HCT116 (cell line): ENCODE measurements at places on chromosomes 3 and 15.

GRCh38 chr3:100448079-100448478, 44.3 kb upstream of the TMEM45A start:
- DNase-seq = no peak

DNA sequence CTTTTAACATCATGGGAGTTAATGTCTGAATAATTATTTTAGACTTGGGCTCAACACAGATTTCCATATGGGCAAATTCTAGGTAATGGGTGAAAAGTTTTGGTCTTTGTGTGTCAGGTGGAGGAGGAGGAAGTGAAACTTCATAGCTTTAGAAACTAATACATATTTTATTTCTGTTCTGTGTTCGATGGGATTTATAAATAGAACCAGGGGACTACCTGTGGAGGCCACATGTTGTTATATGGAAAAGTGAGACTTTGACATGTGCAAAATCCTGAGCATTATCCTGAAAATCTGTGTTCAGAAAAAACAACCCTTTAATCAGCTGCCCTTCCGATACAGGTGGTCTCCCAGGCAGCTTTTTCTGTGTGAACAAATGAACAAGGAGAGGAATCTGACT, 209.5 kb downstream of the SOX2 start:
- no peak for DNase-seq

GRCh38 chr15:65426216-65426853, 3.6 kb upstream of the IGDCC4 start:
- no peak for DNase-seq

- no peak for DNase-seq
These were observed 30.6 kb downstream of the CYP19A1 start for GRCh38 chr15:51307811-51308210.

- DNase-seq = no peak
These were observed 706 bp downstream of the CAV3 start for GRCh38 chr3:8734137-8734878.

GRCh38 chr3:87771337-87772192, 287.2 kb downstream of the CGGBP1 start:
- DNase-seq = peak; percentile 13

DNA sequence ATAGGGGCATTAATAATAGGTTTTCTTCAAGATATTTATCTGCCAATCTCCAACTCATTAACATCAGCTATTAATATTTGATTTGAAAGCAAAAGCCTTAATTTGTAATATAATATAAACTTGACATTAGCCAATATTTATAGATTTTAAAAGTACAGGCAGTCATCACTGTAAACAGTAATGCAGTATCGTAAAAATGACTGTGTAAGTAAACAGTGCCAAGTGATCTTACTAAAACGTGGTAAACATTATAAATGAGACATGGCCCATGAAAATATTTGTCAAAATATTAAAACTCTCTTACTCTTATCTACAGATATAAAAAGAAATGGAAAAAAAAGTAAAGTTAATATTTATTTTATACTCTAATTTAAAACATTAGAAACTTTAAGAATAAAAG, 101.6 kb upstream of the EPHA6 start:
- DNase-seq = no peak

DNA sequence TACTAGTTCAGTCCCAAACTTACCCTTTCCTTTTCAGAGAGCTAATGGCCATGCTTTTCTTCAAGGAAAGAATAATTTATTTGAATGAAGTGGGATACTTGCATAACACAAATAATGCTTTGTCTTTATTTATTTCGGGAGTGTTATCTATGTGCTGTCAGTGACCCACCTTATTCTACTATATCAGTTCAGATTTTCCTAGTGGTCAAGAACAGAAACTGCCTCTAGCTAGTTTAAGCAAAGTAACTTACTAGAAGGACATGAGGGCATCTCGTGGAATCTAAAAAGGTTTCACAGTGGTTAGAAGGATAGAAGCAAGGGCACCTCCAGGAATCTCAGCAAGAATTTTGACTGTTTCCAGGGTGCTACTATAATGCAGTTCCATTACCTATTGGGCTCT, 3.8 kb upstream of the TIMMDC1 start:
- no peak for DNase-seq

DNA sequence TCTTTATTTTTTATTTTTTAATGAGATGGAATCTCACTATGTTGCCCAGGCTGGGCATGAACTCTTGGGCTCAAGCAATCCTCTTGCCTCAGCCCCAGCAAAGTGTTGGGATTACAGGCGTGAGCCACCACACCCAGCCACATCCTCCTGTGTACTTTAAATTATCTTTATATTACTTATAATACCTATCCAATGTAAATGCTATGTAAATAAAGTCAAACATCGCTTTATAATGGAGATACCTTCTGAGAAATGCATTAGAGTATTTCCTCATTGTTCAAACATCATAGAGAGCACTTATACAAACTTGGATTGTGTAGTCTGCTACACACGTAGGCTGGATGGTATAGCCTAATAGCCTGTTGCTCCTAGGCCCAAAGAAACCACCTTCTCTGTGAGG, 41.4 kb upstream of the MAGI1 start:
- no peak for DNase-seq

DNA sequence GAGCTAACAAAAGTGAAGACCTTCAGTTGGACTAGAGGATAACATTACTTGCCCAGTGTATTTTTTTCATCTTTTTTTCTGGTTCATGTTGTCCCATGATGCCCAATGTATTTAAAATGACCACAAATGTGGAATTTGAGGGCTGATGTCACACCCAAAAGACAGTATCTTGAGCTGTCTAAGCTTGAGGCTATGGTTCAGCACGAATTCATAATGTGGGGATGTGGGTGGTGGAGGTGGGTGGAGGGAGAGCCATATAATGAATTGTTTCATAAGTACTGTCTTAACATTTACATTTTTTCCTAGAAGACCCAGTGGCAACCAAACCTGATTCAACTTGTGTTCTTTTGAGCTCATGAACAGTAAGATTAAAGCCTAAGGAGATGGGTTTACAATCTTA, 37.5 kb downstream of the CHAC1 start:
- no peak for DNase-seq

DNA sequence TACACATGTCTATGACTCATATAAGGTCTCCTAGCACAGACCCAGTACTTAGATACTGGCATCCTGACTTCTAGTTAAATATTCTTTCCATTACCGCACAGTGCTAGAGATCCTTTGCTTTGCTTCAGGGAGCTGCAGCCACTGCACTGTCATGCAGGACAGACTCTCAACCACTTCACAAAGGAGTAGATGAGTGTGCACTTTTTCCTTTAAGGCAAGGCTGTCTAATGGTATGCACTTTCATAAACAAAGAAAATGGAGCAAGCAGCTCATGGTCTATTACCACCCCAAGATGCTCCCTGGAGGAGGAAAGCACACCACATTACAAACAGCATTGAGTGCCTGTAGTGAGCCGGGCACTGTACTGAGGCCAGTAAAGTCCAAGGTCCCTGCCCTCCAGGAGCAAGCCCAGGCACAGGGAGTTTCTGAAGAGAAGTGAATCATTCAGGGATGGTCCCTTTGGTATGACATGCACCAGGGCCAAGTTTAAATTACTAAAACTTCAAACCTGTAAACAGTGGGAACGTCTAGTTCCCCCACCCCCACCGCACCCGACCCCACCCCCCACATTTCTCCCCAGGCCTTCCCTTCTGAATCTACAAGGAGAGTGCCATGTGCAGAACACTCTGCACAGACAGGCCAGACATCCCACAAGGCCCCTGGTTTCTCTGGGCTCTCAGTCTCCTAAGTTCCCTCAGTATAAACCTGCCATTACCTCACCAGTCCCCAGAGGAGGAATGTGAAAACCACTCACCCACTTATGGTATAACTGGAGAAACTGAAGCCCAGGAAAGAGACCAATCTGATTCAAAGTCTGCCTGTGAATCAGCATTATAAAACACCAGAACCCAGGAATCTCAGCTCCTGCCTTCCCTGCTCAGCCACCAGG, 107.8 kb upstream of the BCL6 start:
- no peak for DNase-seq

- no peak for DNase-seq
These were observed 11.2 kb downstream of the PLA2G4B start for GRCh38 chr15:41849861-41850260.

DNA sequence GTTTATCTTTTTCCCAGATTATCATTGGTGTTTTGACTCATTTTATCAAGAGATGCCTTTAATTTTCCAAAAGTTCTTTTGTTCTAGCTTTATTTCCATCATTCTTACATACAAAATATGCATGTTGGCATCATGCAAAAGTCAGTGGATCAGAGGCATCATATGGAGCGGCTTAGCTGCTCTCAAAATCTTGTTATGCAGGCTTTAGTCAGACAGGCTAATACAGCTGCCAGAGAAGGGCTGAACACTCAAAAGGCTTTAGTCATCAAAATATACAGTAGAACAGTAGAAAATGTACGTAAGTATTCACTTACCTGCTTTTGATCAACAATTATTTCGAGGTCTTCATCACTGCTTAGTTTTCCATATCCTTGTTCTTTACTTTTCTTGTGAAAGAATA, 65.5 kb downstream of the PEX5L start:
- DNase-seq = no peak

DNA sequence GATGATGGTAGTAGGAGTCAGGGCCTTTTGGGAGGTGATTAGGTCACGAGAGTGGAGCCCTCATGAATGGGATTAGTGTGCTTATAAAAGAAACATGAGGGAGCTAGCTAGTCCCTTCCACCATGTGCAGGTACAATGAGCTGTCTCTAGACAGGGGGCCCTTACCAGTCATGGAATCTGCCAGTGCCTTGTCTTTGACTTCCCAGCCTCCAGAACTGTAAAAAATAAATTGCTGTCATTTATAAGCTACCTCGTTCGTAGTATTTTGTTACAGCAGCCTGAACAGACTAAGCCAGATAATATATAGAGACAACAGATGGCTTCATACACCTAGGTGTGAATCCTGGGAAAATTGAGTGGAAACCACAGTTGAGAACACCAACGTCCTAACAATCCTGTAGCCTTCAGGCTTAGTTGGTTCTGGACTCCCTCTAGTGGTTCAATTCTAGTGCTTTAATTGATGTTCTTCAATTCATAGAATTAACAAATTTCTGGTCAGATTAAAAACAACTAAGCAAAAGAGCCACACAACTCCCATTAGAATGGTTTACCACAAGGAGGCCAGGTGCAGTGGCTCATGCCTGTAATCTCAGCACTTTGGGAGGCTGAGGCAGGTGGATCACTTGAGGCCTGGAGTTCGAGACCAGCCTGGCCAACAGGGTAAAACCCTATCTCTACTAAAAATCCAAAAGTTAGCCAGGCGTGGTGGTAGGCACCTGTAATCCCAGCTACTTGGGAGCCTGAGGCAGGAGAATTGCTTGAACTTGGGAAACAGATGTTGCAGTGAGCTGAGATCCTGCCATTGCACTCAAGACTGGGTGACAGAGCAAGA, 21.3 kb upstream of the GATM start:
- peak; percentile 60 for DNase-seq

- no peak for DNase-seq
These were observed 103.1 kb upstream of the TLE3 start for GRCh38 chr15:70200511-70201424.

DNA sequence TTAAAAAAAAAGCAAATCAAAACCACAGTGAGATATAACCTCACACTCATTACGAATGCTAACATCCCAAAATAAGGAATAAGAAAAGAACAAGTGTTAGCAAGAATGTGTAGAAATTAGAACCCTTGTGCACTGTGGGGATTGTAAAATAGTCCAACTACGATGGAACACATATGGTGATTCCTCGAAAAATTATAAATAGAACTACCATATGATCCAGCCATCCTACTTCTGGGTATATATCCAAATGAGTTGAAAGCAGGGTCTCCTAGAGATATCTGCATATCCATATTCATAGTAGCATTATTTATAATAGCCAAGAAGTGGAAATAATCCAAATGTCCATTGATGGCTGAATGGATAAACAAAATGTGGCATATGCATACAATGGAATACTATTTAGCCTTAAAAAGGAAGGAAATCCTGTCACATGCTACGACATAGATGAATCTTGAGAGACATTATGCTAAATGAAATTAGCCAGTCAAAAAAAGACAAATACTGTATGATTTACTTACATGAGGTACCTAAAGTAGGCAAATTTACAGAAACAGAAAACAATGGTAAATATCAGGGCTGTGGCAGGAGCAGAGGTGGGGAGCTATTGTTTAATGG, 55.6 kb downstream of the UACA start:
- no peak for DNase-seq

DNA sequence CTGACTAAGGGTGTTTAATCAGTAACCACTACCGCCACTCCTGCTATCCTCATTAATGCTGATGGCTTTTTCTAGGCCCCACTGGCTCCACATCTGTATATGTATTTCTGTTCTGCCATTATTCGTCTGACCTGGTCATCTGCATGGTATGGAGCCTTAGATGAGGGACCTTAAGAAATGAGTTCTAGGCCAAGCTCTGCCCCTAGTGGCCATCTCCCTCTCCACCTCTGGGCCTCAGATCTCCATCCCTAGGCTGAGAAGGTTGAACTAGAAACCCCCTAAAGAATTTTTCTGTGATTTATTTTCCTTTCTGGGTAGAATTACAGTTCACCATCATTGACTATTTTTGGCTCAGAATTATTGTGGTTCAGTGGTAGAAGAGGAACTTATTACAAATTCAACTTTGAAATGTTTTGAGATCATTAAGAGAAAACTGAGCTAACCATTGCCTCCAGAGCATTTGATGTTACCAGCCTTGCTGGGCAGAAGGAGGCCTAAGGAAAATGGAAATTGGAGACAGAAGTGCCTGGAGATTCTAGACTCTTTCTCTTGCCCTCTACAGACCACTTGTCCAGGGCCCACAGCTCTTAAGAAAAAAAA, 325.2 kb upstream of the NR2E3 start:
- no peak for DNase-seq

DNA sequence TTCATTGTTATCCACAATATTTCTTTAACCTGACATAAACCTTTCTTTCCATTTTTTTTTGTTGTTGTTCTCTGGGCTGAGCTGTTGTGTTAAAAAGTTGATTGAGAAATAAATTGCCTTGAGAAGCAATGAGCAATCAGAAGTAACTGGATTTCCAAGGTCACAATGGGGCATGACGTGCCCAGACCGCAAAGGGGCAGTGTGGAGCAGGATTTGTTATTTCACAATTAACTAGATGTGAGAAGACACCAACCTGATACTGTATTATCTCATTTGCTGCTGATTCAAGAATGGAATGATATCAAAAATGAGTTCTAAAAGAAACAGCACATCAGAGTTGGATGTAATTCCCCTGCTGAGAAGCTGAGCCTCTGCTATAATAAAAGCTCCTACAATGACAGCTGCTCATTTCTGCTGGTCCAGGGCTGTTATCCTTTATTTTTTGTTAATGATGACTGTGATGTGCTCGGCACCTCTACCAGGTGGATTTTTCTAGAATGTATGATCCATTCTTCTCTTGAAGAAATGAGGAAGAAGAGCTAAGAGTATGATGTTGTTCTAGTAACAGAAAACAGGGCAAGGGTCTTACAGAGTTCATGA, 28.1 kb downstream of the CPNE4 start:
- peak; percentile 13 for DNase-seq

- peak; percentile 13 for DNase-seq
These were observed 149.6 kb downstream of the MAGI1 start for GRCh38 chr3:65888980-65889706.

- no peak for DNase-seq
These were observed 55.0 kb downstream of the GLCE start for GRCh38 chr15:69215314-69216035.

- peak; percentile 91 for DNase-seq
These were observed 51.9 kb upstream of the MUC13 start for GRCh38 chr3:124986192-124987143.
